Astrocyte (in vitro differentiated cells and primary cell): ENCODE measurements at places on chromosomes 2 and 18. TPM values are rescaled to one million over a fixed set of nuclear protein-coding genes. Genes with fewer than 3 reads are reported as not detected.

DNA sequence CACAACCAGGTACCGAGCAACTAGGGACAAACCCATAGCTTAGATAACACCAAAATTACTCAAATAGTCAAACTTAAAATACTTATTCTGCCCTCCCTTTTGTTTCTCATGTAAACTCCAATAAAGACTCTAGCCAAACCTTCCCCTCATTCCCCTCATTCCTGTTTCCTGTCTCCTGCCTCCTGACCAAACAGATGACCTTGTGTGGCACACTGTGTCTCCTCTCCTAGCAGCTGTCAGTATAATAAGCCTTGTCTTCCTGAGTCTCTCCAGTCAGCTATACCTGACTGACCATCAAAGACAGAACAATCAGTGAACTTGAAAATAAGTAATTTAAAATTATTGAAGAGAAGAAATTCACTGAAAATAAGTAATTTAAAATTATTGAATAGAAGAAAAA, 14.3 kb downstream of the SULT1C4 start:
- no peak for DNase-seq

DNA sequence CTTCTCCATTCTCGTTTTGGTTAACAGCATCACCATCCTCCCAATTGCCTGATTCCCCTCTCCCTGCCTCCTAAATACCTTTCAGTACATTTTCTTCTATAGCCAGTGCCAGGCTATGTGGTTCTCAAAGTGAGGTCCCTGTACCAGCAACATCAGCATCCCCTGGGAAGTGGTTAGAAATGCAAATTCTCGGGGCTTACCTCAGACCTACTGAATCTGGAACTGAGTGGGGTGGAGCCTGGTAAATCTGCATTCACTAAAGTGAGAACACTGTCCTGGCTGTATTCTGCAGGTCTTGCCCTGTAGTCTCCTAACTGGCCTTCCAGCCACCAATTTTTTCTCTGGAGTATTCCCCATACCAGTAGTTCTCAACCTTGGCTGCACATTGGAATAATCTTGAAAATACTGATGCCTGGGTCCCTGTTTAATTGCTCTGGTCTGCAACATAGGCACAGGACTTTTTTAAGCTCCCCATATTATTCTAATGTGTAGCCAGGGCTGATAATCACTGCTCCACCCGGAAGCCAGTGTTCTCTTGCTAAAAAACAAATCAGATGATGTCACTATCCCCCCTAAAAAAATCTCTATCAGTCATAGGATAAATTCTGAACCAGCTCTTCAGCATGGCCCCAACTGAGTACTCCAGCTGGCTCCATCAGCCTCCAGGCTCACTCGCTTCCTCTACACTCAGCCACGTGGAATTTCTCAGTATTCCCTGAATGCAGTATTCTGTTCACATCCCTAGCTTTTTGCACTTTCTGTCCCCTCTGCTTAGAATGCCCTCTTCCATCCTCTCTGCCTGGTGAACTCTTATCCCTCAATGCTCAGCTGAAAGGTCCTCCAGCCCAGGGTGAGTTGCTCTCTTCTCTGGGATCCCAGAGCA, 98.4 kb downstream of the CDK15 start:
- no peak for DNase-seq

The RABL2A gene
- 13.0 and 14.1 TPM in 2 replicates for total RNA-seq

The CNTNAP5 gene
- 0.30 TPM in 1 of 2 replicates, not detected in the other for total RNA-seq

The FSHR gene
- total RNA-seq: 0.30 and 0.38 TPM in 2 replicates

- DNase-seq: peak; percentile 75
Observed at GRCh38 chr2:109438773-109439389, 174.9 kb downstream of the SEPTIN10 start.

- DNase-seq: peak; percentile 47
Observed at GRCh38 chr18:28036488-28036887, 140.4 kb downstream of the CDH2 start.

DNA sequence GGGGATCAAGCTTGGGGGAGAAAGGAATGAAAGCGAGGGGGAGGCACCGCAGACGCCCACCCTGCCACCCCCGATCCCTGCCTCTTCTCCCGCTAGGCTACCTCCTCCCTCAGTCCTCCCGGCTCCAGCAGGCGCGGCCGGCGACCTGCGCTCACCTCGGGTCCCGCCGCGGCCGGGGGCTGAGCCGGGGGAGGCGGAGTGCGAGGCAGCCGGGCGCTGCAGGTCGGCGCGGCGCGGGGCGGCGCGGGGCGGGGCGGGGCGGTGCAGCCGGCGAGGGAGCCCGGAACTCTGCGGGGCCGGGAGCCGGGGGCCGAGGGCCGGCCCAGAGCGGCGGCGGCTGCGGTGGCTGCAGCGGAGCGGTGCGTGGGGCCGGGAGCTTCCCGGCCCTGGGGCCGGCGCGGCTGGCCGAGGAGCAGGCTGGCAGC, 477 bp downstream of the ACVR1 start:
- DNase-seq: no peak

DNA sequence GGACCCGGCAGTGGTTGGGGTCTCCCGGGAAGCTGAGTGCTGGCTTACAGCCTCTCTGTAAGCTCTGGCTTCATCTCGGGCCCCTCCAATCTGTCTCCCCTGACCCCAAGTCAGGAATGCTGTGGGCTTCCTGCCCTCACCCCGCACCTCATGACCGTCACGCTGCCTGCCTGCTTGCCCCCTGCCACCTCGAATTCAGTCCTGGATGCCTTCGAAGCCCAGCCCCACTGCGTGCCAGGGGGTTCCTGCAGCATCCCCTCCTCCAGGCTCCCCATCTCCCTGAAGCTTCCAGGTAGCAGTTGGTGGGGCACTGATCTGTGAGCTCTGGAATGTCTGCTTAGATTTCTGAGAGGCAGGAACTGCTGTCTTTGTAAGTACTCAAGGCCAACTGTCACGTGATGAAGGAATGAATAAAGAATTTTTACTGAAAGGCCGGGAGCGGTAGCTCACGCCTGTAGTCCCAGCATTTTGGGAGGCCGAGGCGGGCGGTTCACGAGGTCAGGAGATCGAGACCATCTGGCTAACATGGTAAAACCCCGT, 6.5 kb downstream of the CLHC1 start:
- no peak for DNase-seq

The FOXI3 gene
- total RNA-seq: 0.60 and 2.3 TPM in 2 replicates

DNA sequence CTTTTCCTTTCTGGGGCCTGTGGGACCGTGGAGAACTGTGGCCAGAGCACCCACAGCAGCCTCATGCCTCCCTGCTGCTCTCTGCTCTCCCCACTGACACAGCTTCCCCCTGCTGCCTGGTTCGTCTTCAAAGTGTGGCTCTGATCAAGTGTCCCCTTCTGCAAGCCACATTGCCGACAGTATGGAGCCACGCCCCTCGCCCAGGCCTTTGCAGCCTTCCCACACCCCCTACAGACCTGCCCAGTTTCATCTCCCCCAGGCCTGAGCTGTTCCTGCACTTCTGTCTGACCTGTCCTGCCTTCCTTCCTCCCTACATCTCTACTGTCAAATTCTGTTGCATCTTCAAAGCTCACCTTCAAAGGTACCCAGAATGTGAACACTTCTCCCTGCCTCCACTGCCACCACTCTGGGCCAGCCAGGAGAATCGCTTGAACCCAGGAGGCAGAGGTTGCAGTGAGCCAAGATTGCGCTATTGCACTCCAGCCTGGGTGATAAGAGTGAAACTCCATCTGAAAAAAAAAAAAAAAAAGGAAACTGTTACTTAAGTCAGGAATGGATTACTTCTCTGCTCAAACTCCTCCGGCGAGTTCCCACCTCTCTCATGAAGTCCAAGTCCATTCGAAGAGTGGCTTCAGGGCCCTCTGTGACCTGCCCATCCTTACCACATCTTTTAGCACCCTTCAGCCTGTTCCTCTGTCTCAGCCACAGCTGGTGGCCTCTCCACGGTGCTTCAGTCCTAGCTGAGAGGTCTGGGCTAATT, 29.0 kb upstream of the CATIP start:
- DNase-seq: no peak

The SEPTIN10 gene
- 76.3 and 90.8 TPM in 2 replicates for total RNA-seq

The RAX gene
- not detected in 2 replicates for total RNA-seq

The COL4A3 gene
- total RNA-seq: 0.02 TPM in 1 of 2 replicates, not detected in the other

GRCh38 chr2:71477231-71477691, 23.9 kb downstream of the DYSF start:
- DNase-seq: no peak
